ENCODE measurements at places on chromosomes 7 and 10.

DNA sequence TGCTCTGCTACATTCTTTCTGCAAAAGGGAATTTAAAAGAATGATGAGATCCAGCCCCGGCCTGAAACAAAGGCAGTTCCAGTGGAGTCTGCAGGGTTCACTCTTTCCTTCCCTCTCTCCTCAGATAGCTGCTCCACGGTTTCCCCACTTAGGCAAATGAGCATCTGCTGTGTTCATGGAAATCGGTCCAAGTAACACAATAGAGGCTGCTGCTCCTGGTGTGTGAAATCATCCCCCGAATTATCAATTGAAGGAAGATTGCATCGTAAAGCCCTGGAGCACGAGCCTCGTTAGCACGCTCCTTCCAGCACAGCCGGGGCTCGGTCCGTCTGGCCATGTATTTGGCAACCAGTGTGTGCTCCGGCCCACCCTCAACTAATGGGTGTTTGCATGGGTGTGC is 108.3 kb upstream of the DPP6 start:
- no peak for DNase-seq

DNA sequence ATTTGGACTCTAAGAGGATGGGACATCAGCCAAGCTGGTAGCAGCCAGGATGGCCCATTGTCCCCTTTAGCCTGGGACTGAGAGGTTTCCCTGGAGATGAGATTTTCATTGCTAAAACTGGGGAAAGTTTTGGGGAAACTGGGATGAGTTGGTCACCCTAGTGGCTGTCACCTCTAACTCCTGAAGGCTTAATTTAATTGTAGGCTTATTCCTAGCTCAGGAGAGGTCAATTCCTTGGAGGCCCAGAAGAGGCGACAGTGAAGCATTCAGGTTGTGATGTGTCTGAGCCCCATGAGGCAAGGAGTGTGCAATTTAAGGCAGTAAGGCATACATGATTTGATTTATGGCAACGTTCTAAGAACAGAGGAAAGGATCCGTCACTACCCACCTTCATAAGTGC is 24.9 kb upstream of the JAZF1 start:
- DNase-seq, result no peak

DNA sequence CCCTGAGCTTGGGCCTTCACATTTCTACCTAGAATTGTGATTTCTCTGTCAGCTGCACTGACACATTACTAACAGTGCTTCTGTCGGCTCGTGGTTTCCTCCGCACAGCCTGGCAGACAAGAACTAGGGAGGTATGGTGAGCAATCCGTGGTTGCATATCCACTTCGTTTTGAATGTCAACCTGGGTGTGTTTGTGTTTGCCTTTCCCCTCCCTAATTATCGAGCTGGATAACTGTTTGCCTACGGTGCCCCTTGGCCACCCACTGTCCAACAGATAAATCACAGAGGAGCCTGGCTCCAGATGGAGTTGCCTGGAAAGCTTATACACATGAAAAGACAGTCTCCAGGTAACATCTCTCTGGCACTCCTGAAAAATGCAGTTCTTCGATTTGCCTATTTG is 228.8 kb downstream of the TRIL start:
- no peak for DNase-seq

DNA sequence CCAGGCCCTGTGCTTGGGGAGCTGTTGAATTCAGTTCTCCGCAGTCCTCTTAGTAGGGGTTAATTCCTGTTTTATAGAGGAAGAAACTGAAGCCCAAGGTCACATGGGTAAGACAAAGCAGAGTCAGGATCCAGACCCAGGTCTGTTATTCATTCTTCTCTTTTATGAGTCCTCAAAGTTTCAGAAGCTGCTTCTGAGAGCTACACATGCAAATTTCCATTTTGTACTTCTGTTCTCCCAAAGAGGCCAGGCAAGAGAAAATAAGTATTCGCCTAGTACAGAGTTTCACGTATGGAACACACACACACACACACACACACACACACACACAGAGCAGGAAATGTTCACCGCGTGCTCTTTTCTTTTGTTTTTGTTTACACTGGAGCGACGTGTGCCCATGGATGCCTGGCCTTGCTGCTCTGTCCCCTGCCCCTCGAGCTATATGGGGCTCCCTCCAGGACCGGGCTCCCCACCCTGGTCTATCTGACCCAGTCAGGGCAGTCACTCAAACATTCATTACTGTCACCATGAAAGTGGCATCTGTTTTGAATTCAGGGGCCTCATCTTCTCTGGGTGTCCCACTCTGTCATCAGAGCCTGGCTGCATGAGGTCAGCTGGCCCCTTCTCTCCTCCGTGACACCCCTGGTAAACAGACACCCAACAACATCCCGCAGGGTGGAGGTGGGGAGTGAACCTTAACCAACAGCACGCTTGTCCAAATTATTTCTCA is 84.4 kb downstream of the TNS3 start:
- no peak for DNase-seq

Measured in femur (tissue), 1 donor.